ENCODE measurements at places on chromosomes 5 and 9.

DNA sequence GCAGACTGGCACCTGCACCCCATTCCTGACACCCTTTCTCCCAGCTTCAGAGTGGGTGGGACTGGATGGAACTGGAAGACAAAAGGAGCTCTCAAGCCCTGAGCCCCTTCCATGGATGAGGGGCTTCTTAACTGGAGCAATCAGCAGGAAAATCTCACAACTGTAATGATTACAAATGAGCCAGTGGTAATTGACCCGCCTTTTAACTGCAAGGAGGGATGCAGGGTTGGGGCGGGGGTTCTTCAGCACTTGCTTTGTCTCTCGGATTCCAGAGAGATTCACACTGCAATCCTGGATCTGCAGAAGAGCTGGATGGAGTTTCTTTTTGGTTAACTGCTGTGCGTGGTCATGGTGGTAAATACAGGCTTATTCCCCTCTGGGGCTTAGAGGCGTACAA, 160.1 kb upstream of the SHB start:
- no peak for DNase-seq

GRCh38 chr9:136531186-136531903, 14.5 kb downstream of the NOTCH1 start:
- no peak for DNase-seq

DNA sequence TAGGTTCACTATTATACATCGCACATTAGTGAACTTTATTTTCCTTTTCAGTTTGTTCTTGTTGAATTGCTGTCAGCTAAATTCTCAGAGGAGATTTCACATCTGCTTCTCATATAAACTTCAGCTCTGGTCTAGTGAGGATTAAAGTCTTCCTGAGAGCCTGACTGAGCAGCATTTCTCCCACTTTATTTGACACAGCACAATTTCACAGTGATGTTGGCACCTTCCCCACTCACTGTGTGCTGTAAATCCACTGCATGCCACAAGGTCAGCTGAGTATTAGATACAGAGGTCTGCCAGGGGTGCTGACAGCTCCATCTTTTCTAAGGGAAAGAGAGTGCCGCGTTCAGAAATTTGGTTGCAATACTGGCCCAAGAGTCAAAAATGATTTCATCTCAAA, 567.4 kb downstream of the PRR16 start:
- DNase-seq, result no peak

GRCh38 chr5:142475102-142475513, 150.3 kb upstream of the SPRY4 start:
- DNase-seq, result no peak

DNA sequence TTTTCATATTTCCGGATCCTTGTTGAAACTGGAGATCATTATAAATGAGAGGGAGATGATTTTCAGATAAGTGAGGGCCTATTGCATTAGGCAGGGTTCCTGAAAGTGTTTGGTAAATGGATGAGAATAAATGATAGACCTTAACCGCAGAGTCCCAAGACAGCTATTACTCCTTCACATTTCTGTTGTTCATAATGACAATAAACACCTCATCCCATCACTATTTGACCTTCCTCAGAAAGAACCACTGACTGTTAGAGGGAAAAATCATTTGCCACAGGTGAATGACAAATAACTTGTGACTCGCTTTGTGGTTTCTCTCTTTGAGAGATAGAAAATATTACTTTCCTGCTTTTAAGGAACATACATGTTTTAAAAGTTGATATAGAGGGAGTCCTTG, 47.3 kb upstream of the TRMT10B start:
- DNase-seq, result no peak

DNA sequence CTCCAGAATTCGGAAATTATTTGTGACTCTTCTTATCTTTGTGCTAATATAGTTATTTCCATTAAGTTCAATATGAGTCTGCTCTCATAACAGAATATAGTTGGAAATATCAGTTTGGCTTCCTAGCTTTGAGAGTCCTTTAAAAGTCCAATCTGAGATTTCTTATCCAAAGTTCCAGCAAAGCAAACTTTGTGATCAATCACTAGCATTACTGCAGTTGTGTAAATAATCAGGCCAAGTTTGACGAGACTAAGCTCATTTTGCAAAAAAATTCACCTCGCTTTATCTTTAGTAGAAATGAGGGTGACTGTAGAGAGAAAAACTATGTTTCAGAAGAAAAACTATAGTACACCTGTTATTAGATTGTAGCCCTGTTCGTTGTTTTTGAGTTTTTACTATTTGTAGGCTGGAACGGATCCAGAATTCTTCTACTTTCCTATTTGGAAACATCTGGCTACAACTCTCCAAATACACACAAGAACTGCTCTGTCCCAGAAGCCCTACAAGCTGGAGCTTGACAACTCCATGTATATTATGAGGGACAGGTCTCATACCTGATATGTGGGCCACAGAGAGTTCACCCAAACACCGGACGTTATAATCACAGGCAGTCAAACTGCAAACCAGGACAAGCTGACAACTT, 47.8 kb downstream of the RAPGEF1 start:
- DNase-seq, result no peak

GRCh38 chr5:153485641-153486040, 4.8 kb upstream of the GRIA1 start:
- DNase-seq, result no peak

DNA sequence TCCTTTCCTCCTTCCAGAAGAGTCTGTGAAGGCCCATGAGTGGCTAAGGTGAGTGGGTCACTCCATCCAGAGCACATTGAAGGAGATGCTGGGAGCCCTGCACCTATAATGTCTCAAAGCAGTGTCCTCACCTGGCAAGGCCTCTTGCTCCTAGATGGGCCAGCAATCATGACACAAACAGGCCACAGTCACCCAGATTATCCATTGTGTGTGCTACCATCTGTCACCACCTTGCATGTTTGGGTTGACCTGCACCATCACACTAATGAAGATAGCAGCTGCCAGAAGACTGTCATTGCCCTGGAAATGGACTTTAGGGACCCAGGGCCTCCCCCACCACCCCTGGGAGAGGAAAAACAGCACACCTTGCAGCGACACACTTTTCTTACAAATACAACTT, 69.6 kb downstream of the GABBR2 start:
- DNase-seq, result no peak

- no peak for DNase-seq
Measured at GRCh38 chr9:123368536-123369153, 12.6 kb downstream of the CRB2 start.

DNA sequence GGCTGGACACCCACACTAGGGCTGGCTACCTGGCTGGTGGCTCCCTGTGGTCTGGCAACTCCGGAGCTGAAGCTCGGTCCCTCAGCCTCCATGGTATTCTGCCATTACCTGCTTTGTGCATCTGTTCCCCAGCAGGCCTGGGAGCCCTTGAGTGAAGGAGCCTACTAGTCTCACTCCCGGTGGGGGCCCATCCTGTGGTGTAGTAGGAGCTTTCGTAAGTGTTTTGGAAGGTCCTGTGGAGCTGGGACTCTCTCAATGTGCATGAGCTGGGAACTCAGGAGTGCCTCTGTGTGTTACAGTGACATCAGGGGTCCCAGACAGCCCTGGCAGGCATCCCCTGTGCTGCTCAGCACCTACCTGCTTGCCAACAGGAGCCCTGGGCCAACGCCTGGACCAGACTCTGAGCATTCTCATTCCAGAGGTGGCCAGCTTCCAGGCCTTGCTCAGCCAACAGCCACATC, 267.1 kb downstream of the GADD45G start:
- no peak for DNase-seq

DNA sequence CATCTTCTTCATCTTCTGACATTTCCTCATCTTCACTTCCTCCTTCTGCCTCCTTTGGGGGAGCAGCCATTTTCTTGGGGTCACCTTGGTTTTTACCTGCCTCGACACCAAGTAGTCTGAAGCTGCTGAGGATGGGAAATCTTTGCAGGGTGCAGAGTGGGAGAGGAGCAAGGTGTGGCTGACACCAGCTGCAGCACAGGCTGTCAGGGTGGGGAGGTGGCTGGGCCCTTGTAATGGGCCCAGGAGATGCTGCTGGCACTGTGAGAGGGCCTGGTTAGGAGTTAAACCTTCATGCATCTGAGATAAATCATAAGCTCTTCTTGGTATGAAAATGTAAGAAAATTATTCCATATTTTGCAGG, 7.7 kb downstream of the RABL6 start:
- no peak for DNase-seq

- DNase-seq, result peak; percentile 61
Measured at GRCh38 chr5:181221792-181222629, 1.1 kb upstream of the TRIM41 start.

DNA sequence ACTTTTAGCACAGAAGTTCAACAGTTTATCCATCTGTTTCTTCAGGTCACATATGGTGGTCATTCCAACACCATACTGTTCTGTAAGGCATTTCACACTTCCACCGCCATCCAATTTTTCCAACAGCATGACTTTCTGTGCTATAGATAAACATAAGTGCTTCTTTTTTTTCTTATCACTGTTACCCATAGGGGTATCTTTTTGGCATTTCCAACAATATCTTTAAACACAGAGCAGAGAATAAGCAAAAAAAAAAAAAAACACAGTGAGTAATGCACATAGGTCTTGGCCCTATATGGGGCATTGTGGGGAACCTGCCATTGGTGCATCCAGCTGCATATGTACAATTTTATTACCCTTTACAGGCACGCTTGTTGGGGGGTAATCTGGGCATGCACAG, 12.2 kb upstream of the ZNF367 start:
- DNase-seq, result no peak

- peak; percentile 91 for DNase-seq
Measured at GRCh38 chr9:88477300-88477751, 57.7 kb upstream of the NXNL2 start.

DNA sequence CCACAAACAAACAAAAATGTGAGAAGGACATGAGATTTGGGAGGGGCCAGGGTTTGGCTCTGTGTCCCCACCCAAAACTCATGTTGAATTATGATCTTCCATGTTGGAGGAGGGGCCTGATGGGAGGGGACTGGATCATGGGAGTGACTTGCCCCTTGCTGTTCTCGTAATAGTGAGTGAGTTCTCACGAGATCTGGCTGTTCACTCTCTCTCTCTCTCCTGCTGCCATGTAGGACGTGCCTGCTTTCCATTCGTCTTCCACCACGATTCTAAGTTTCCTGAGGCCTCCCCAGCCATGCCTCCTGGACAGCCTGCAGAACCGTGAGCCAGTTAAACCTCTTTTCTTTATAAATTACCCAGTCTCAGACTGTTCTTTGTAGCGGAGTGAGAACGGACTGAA, 118.7 kb downstream of the RXRA start:
- DNase-seq, result no peak

DNA sequence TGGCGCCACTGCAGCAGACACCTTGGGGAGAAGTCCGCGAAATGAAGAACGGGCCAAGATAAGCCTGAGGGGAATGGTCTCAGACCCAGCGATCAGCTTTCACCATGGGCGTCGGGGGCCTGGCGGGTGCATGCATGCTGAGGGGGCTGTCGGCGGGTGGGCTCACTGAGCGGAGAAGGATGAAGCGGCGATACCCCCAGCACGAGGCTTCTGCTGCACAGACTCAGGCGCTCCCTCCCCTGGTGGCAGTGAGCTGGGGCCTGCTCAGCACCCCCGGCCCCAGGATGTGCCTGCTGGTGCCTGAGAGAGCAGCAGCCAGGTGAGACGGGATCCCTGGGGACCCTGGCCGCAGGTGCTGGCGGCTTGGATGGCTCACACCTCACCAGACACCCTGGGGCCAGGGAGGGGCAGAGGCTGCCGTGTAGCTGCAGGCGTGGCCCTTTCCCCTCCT, 31.2 kb downstream of the CEP72 start:
- DNase-seq, result no peak

DNA sequence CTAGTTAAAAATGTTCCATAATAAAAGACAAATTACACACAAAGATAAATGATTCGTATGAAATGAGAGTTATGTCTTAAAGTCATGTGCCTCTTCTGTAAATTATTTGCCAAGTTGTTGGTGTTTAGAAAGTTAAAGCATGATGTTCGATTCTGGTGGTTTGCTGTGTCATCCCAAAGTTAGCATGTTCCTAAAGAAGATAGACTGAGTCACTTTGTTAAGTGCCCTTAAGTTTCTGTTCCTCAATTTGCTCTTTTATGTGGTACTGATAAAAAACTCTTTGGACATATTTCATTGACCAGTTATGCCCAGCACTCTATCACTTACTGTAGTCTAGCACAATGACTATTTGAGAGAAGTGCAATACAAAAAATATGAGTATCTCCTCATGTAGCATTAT, 366.9 kb upstream of the ZNF608 start:
- DNase-seq, result no peak

- no peak for DNase-seq
Measured at GRCh38 chr9:8533681-8534080, 734.1 kb upstream of the DMAC1 start.

- DNase-seq, result no peak
Measured at GRCh38 chr5:80387063-80387768, 20.6 kb upstream of the ZFYVE16 start.

GRCh38 chr9:13439685-13440476, 160.4 kb upstream of the MPDZ start:
- no peak for DNase-seq

DNA sequence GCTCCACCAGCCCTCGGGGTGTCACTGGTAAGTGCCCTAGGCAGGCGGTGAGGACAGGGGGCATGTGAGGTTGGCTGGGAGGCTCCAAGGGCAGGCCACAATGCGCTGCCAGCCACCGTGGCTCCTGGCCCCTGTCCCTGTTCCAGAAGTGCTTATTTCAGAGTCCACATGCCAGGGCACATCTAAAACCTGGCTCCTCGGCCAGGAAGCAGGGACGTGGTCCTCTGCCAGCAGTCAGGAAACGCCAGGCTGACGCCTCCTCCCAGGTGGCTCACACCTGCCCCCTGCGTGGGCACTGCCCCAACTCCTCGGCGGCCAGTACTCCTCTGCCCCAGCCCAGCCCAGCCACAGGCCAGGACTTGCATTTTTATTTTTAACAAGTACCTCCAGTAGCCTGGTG, 68.5 kb downstream of the SECISBP2 start:
- DNase-seq, result no peak

GRCh38 chr9:127397646-127398274, 791 bp downstream of the SLC2A8 start:
- no peak for DNase-seq

GRCh38 chr9:93087971-93088655, 7.9 kb upstream of the CARD19 start:
- no peak for DNase-seq

DNA sequence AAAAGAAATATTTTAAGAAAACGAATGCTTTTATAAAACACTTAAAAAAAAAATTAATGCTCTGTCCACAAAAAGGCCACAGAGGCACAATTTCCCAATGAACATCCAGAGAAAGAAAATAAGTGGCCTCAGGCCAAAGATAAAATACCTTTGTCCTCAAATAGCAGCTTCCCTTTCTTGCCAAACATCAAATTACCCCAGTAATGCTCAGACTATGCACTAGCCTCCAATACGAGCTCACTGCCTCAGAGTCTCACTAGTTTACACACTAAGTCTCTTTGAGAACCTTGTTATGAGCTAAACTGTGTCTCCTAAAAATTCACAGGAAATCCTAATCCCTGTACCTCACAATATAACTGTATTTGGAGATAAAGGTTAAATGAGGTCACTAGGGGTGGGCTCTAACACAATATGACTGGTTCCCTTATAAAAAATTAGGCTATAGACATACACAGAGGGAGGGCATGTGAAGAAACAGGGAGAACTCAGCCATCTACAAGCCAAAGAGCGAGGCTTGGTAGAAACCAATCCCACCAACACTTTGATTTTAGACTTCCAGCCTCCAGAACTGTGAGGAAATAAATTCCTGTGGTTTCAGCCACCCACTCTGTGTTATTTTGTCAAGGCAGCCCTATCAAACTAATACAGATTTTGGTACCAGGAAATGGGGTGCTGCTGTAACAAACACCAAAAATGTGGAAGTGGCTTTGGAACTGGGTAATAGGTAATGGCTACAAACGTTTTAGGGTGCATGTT, 4.4 kb downstream of the MPDZ start:
- no peak for DNase-seq

- DNase-seq, result no peak
Measured at GRCh38 chr5:5572976-5573797, 150.7 kb downstream of the ICE1 start.
